ENCODE measurements at places on chromosomes 3 and 15. TPM values are rescaled to one million over a fixed set of nuclear protein-coding genes. Genes with fewer than 3 reads are reported as not detected.

DNA sequence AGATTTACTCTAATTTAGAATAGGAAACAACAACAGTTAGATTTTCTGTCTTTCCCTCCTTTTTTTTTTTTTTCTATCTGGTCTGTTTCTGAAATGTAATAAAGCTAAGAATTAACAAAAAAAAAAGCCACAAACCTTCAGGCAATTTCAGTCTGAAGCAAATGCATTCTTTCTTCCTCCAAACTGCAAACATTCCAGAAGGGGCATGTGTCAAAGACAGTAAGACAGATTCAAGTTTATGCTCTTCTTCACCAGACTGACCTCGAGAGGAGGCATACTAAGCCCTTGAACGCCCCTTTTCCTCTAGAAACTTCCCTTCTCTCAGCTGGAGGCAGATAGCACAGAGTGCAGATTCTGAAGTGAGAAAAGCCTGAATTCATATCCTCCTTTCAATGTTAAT lies 654.6 kb upstream of the LMCD1 start:
- DNase-seq, result no peak

- no peak for DNase-seq
Observed at GRCh38 chr15:74988007-74988800, 7.2 kb upstream of the SCAMP5 start.

- no peak for DNase-seq
Observed at GRCh38 chr3:100993309-100993708, at the start of gene ABI3BP. ABI3BP (minus strand) TSS chr3:100993421; CDS start chr3:100993384, 37 bp downstream.

- DNase-seq, result no peak
Observed at GRCh38 chr15:23628612-23629233, 18.9 kb downstream of the MAGEL2 start.

DNA sequence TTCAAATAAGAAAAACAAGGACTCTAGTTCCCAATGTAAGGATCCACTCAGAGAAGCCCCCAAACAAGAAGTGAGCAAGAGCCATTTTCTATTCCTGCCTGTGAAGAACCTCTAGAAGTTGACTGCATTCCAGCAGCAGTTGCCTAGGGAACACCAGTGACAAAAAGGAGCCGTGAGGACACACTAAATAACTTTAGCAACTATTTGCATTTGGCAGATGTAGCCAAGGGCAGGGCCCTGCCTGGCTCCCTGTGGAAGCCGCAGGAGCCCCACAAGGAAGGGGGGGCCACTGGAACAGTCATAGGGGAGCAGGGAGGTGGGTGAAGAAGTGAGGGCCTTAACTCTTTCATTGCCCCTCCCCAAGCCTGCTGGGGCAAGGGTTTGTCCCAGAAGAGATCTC lies 470.2 kb upstream of the PROK2 start:
- DNase-seq, result no peak

The GOLGA6D gene
- total RNA-seq, result 0.73 TPM

Measured in H1 (cell line).